Renal cortical epithelial cell (primary cell): ENCODE measurements at places on chromosomes 1 and 21.

GRCh38 chr1:43708002-43708410 is 670 bp downstream of the ST3GAL3 start:
- no peak for DNase-seq

DNA sequence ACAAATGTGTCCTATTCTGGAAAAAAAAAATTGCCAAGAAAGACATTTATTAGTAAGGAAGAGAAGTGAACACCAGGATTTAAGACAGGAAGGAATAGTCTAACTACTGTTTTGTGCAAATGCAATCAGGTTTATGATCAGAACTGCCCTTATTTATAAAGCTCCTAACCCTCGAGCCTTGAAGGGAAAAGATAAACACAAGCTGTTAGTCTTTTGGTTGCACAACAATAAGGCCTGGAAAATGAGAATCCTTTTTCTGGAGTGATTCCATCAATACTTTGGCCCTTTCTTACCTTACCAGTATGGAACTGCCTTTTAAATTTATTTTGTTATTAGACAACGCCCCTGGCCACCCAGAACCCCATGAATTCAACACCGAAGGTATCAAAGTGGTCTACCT is 52.9 kb downstream of the SNRPE start:
- no peak for DNase-seq

GRCh38 chr1:149845416-149845815 is 54.0 kb upstream of the BOLA1 start:
- peak; percentile 13 for DNase-seq

GRCh38 chr1:61221642-61222041 is 139.3 kb downstream of the NFIA start:
- DNase-seq, result no peak

- no peak for DNase-seq
Measured at GRCh38 chr1:203675596-203676347, 49.1 kb downstream of the ATP2B4 start.

DNA sequence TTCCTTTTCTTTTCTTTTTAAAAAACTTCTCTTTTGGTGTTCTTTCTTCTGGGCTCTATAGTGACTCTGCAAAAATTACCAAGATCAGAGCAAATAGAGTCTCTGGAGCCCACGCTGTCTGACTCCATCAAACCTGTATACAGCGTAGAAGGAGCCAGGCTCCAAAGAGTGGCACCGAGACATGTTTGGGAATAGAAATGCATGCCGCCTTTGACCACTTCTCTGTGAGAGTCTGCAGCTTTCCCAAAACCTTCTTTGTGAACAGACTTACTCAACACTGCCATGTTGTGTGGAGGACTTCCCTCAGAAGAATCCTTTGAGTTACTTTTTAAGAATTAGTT is 55.3 kb downstream of the GORAB start:
- no peak for DNase-seq

- no peak for DNase-seq
Measured at GRCh38 chr1:22369294-22370189, 82.1 kb upstream of the ZBTB40 start.

DNA sequence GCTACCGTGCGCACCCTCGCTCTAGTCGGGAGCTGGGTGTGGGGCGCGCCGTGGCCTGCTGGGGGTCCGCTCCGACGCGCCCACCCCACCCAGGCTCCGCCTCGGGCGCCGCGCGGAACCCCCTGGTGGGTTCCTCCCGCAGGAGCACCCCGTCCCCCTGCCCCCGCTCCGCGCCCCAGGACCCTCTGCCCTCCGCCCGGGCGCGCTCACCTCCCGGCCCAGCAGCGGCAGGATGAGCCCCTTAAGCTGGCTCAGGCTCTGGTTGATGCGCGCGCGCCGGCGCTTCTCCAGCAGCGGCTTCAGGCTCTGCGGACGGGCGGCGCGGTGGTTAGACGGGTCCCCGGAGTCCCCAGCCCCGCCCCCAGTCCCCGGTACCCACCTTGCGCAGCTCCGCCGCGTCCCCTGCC is 319 bp downstream of the HES2 start:
- no peak for DNase-seq

- DNase-seq, result no peak
Measured at GRCh38 chr1:232728507-232729263, 76.5 kb upstream of the MAP10 start.

- DNase-seq, result peak; percentile 56
Measured at GRCh38 chr1:20255666-20256065, 35.0 kb upstream of the VWA5B1 start.

- DNase-seq, result no peak
Measured at GRCh38 chr1:24735156-24735508, 10.1 kb upstream of the CLIC4 start.

- no peak for DNase-seq
Measured at GRCh38 chr1:192604979-192605620, 29.5 kb downstream of the RGS1 start.

- no peak for DNase-seq
Measured at GRCh38 chr1:25700144-25700523, 83.5 kb downstream of the MAN1C1 start.

GRCh38 chr21:44880405-44881197 is 7.1 kb upstream of the PTTG1IP start:
- peak; percentile 85 for DNase-seq

DNA sequence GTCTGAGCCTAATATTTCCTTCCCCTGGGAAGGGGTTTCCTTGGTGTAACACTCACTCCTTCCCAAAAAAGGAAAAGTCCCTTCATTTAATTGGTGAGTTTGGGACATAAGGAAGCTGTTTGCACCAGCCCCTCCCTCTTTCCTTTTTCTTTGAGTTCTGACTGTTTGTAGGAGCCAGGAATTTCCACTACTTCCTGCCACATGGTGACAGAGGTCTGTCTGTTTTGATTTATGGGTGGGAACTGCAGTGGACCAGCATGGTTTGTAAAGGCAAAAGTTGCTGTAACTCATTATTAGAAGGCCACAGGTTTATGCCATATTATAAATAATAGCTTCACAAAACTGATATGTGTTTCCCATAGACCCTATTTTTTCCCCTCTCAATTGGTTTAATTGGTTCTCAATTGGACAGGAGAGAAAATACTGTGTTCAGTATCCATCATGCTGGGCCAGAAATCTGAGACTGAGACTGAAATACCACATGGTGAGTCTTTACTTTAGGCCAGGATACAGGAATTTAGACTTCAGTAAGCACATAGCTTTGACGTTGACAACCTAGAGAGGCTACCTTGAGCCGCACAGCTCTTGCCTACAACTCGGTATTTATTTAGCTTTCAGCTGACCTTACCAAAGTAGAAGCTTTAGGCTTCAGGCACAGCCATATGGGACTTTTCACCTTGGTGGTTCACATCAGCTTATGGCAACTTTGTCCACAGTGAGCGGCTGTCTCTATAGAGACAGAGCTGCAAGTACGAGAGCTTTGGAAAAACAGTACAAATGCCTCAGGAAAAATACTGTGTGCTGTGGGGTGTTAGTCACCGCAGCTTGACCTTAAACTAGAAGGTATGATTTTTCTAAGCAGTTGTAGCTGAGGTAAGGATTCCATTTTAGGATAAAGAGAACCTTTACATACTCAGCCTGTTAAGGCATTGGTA is 40.0 kb upstream of the RGS7 start:
- DNase-seq, result peak; percentile 88

DNA sequence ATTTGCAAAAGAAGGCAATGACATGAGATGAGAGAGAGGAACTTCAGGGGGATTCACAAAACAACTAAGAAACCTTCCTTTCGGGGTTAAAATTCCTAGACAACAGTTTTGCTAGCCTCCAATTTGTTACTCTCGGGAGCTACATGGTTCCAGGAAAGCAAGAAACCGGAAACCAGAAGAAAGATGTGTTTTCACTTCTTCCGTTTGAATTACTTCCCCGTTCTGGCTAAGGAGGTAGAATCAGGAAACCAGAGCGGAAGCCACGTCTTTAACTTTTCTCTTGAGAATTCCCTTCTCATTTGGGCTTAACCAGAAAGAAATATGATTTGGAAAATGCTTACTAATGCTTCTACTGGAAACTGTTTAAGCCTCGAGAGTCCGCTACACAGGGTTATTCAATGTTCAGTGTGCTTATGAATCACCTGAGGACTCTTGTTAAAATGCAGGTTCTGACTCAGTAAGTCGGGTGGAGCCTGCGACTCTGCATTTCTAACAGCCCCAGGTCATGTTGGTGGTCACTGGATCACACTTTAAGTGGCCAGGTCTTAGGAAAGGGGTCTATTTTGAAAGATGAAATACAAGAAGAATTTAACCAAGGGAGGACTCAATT is 43.5 kb upstream of the MCOLN3 start:
- DNase-seq, result peak; percentile 42

- DNase-seq, result no peak
Measured at GRCh38 chr1:24964811-24965570, 34.9 kb upstream of the RUNX3 start.

DNA sequence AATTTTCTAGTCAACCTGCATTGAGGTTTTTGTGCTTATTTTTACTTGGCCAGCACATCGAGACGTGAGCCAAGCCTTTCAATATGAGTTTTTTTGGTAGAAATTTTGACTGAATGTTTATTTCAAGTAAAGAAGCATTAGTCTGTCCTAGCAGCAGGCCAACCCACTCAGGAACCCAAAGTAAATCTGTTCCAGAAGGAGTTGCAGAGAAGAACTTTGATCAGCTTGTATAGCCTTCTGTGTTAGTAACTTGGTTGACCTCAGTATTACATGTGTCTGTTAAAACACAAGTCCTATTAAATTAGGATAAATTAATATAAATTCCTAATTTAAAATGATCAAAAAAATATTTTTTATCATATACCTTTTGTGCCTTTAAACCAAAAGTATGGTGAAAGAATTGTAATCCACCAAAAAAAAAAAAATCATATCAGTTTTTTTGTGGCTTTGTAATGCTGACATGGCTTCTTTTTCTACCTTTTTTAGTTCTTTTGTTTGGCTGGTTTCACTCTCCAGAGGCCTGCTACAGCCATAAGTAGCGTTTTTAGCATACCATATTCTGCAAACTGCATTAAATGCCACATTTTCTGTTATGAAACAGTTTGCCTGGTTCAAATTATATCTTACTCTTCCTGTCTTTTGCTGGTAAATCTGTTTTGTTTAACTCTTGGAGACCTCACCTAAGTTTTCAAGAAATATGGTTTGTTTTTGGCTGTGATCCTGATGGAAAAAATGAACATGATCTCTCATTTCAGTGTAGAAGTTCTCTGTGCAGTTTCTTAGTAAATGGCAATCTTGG is 39.5 kb downstream of the ATF6 start:
- DNase-seq, result no peak

DNA sequence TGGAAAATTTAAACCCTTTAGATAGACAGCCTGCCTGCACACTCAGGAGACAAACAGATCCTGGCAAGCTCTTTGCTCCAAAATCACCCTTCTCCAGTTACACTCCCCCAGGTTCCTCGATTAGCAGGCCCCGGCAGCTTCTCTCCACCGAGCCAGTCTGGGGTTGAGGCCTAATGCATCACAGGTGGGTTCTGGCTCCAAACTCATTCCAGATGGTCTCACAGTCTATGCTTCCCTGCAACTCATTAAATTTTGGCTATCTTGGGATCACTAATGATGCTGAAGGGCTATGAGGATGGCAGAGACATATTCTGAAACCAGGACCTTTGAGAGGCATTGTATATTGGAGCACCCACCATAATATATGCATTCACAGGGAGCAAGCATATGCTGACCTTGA is 559.8 kb upstream of the USP24 start:
- no peak for DNase-seq

DNA sequence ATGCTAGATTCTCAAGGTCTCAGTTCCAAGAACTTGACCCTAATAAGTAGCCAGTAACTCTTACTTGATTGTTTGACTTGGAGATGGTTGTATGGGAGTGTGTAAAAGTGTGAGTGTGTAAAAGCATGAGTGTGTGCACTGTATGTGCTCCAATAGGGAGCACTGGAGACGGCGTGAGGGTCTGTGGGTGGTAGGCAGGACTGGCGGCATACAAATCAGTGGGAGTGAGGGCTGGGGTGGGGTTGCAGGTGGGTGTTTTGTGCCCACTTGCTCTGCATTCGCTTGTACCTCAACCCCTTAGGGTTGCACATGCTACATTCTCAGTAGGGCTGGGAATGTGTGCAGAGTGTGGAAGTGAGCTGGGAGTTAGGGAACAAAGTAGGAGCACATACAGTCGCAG is 79.5 kb upstream of the CD34 start:
- no peak for DNase-seq

DNA sequence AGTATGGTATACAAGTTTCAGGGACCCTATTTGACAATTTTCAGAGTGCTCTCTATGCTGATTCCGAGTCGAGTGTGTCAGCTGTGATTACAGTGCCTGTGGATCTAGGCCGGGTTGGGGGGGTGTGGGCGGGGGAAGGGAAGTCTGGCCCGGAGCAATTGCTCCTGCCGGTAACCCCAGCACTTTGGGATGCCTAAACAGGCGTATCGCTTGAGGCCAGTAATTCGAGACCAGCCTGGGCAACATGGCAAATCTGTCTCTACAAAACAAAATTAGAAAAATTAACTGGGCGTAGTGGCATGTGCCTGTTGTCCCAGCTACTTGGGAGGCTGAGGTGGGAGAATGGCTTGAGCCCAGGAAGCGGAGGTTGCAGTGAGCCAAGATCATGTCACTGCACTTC is 1.6 kb upstream of the IL10RB start:
- DNase-seq, result no peak

DNA sequence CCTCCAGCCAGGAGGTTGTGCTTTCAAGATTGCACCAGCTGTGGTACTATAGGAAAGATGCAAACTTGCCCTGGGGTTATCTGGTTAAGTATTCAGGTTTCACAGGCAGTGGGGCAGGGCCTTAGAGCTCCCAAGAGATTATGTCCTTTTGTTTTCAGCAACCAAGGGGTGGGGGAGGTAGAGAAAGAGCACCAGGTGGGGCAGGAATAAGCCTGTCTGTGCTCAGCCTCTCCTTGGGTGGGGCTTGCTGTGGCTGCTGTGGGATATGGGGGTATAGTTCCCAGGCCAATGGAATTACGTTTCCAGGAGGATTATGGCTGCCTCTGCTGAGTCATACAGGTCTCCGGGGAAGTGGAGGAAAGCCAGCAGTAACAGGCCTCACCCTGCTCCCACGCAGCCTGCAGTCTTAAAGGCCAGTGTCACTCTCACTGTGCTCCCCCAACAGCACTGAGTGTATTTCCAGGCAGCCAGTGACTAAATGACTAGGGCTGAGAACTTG is 508.6 kb downstream of the RWDD3 start:
- DNase-seq, result peak; percentile 1

- DNase-seq, result peak; percentile 13
Measured at GRCh38 chr1:248733566-248733965, 22.0 kb downstream of the LYPD8 start.

- no peak for DNase-seq
Measured at GRCh38 chr1:193680247-193680923, 494.0 kb upstream of the B3GALT2 start.

DNA sequence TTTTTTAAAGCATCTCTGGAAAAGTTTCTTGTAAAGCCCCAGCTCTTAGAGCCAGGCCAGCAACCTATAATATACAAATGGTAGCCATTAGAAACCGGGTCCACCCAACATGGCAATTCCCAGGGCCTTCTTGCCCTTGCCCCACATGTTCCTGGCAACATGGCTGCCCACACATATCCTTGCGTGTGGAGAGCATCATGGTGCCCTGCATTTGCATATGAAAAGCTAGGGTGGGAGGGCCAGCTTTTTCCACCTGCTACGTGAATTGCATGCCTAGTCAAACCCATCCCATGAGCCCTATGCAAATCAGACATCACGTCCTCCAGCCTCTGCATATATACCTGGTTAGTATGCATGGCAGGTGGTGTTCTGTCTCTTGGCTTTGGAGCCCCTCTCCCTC is 88.2 kb downstream of the RABGAP1L start:
- no peak for DNase-seq
